Ammon's horn (tissue), 1 donor: ENCODE measurements at places on chromosomes 4 and X.

DNA sequence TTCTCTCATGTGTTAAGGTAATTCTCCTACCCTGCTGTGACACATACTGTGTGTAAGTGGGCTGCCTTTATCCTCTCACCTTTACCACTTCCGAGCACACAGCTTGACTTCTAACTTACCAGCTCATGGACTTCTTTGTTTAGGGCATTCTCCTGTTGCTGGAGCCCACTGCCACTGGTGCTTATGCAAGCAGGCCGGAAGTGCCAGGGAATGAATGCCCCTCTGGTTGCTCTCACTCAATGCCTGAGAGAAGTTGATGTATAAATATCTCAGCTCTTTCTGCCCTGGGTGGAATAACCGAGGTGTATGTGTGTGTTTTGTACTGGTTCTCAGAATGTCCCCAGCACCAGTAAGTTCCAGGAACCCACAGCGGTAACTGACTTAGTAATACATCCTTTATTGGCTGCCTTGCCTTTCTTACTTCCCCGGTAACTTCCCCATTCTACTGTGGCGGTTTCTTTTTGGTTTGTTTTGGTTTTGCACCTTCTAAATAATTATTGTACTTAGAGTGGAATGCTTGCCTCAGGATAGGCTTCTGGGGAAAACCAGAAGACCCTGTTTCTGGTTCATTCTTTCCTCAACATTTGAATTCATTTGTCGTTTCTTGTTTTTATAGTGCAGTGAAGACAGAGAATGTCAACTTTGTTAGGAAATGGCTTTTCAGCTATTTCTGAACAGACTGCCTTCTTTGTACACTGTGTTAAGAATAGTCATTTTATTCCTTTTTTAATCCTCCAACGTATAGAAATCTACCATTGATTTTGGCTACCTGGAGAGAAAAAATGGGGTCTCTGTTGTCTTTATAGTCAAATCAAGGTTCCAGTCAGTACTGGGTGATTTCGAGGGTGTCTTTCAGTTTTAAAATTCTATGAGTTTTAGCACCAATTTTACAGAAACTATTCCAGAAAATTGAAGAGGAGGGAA, 45.4 kb downstream of the CXorf58 start:
- peak; percentile 4 for DNase-seq

DNA sequence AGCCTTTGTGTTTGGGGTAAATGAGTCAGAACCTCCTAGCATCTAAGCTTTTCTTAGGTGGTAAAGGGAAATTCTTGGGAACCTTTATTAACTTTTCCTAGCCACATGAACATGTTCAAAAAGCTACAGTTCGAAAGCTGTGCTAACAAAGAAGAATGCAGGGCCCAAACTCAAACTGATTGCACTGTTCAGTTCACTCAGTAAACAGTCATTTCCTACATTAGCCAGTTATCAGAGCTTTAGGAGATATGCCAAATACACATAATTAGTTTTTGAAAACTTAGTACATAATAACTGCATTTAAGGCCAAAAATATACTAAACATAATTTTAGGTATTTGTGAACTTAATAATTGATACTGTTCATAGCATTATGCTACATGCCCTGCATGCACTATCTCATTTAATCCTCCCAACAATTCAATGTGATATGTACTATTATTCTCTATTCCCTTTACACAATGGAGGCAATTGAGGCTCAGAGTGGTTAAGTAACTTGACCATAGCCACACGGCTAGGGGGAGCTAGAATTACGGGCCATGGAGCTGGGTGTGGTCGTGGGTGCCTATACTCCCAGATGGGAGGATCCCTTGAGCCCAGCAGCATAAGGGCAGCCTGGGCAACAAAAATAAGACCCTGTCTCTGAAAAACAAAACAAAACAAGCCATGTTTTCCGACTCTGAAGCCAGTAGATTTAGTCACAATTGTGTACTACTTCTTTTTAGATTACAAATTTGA, 43.9 kb upstream of the PDGFRA start:
- DNase-seq: no peak

- DNase-seq: no peak
Observed at GRCh38 chr4:36758312-36759178, 477.1 kb downstream of the DTHD1 start.

- DNase-seq: peak; percentile 34
Observed at GRCh38 chrX:137031517-137032340, 2.1 kb downstream of the GPR101 start.

GRCh38 chrX:153614818-153615217, 15.9 kb upstream of the CCNQ start:
- DNase-seq: no peak

DNA sequence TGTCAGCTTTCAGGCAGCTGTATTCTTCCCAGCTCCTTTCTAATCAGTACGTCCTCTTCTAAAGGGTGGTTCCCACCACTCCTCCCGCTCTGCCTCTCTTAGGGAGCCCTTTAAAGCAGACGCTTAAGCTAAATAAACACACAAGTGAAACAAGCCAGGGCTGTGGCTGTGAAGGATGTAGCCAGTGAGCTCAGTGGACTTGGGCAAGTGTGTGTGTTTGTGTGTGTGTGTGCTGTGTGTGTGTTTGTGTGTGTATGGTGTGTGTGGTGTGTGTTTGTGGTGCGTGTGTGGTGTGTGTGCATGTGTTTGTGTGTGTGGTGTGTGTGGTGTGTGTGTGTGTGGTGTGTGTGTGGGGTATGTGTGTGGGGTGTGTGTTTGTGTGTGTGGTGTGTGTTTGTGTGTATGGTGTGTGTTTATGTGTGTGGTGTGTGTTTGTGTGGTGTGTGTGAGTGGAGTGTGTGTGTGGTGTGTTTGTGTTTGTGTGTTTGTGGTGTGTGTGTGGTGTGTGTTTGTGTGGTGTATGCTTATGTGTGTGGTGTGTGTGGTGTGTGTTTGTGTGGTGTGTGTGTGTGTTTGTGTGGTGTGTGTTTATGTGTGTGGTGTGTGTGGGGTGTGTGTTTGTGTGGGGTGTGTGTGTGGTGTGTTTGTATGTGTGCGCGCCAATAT, 283.3 kb downstream of the PTTG2 start:
- no peak for DNase-seq
